Activated T-helper 17 cell treated with anti-CD3 and anti-CD28 coated beads, Interleukin-2, amount 50 U/mL, for 72 hours (primary cell): ENCODE measurements at places on chromosomes 4 and X.
A peak's percentile ranks its signal among the peaks of the same experiment; 100 is the strongest.

DNA sequence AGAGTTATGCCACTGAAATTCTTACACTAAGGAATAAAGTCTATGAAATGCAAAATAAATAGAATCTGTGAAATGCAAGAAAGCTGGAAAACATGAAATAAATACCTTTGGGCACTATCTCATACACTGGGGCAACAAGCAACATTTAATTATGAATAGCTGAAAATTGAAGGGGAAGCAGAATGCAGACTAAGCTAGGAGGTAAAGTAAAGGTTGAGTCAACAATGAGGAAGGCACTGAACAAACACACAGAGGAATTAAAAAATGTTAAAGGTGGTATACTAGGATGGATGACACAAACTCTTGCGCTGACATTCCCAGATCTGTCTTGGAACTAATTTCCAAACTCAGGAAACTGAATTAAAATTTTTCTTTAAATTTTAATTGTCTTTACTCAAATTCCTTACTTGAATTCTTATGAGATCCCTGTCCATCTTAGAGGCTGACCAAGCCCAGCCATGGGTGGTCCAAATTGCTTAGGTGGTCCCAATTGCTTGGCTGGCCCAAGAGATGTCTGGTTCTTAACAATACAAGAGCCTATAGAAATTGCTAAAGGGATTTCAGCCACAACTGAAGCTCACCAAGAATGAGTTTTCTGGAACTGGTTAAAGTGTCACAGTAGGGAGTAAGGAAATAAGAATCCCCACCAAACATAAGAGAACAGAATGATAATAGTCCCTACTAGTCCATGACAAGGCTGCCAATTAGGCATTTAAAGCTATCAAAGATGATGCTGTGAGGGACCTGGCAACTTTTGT lies 41.3 kb upstream of the ZCCHC13 start:
- no peak overlapping the region for H3K27ac ChIP-seq
- H3K27me3 ChIP-seq: no peaks in the 10 kb centered on the region
- no peaks in the 10 kb centered on the region for H3K4me1 ChIP-seq

DNA sequence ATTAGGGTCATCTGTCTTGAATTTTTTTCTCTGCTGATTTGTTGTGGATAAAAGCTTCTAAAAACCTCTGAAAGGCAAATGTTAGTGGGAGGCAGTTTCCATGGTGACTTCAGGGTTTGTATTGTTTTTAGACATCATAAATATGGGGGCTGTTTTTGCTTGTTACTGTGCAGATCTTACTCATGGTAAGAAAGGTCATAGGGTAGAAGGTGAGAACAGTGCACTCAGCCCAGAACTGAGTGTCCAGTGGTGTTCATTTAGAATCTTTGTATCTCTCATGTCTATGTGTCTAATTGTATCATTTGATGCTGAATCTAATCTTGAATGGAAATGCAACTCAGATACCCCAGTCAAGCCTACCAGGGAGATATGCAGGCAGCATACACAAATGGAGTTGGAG lies 609.8 kb downstream of the ZNF674 start:
- peaks cover 4% of the 10 kb centered on the region for H3K4me1 ChIP-seq
- no peaks in the 10 kb centered on the region for H3K36me3 ChIP-seq
- ATAC-seq: peak; percentile 71
- no peaks in the 10 kb centered on the region for H3K27me3 ChIP-seq
- no peak overlapping the region for H3K4me3 ChIP-seq
- H3K27ac ChIP-seq: peak overlapping the region; percentile 73

DNA sequence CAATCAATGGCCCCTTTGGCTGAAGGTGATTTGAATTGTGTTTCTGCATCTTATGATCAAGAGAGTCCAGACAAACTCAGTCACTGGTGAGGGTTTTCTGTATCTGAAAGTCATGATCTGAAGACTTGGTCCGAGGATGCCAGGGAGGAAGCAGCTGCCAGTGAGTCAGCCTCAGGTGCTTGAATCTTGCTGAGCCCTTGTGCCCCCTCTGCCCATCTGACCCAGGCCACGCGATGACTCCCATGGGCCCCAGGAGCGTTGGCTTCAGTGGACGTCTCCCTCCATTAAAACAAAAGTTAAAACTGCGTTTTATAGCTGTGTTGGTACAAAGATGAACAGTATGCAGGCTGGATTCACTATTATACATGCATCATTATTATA lies 62.0 kb downstream of the HTRA3 start:
- H3K27me3 ChIP-seq: no peaks in the 10 kb centered on the region
- H3K36me3 ChIP-seq: no peaks in the 10 kb centered on the region
- no peaks in the 10 kb centered on the region for H3K4me1 ChIP-seq

- no peak for ATAC-seq
- no peak overlapping the region for H3K27ac ChIP-seq
- H3K27me3 ChIP-seq: peaks cover 3% of the 10 kb centered on the region
- no peaks in the 10 kb centered on the region for H3K36me3 ChIP-seq
- no peak overlapping the region for H3K4me3 ChIP-seq
- H3K4me1 ChIP-seq: no peaks in the 10 kb centered on the region
These were observed 195.6 kb upstream of the TACR3 start for GRCh38 chr4:103915224-103915869.

GRCh38 chr4:14478504-14478903 lies 523.8 kb upstream of the CPEB2 start:
- no peak overlapping the region for H3K27ac ChIP-seq
- no peaks in the 10 kb centered on the region for H3K4me1 ChIP-seq
- H3K4me3 ChIP-seq: no peak overlapping the region
- no peaks in the 10 kb centered on the region for H3K27me3 ChIP-seq
- H3K36me3 ChIP-seq: no peaks in the 10 kb centered on the region
